ENCODE measurements at places on chromosomes 7 and 10.

- DNase-seq: no peak
Measured at GRCh38 chr10:75978213-75978612, 546.8 kb downstream of the LRMDA start.

GRCh38 chr7:49243521-49243920, 319.2 kb downstream of the CDC14C start:
- DNase-seq: no peak

DNA sequence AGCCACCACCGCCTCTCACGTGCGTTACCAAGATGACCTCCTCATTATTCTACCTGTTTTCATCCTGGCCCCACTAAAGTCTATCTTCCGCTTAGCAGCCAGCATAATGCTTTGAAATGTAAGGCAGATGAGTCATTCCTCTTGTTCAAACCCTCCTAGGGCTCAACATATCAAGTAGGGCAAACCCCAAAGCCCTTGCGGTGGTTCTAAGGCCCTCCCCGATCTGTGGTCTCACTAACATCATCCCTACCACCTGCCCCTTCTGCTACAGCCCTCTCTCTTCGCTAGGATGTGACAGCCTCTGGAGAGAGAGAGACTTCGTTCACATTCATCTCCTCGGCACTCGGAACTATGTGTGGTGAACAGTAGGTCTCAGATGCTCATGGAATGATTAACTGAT, 94.8 kb downstream of the SVIL start:
- DNase-seq: no peak

- no peak for DNase-seq
Measured at GRCh38 chr7:70570029-70570428, 561.9 kb upstream of the GALNT17 start.

DNA sequence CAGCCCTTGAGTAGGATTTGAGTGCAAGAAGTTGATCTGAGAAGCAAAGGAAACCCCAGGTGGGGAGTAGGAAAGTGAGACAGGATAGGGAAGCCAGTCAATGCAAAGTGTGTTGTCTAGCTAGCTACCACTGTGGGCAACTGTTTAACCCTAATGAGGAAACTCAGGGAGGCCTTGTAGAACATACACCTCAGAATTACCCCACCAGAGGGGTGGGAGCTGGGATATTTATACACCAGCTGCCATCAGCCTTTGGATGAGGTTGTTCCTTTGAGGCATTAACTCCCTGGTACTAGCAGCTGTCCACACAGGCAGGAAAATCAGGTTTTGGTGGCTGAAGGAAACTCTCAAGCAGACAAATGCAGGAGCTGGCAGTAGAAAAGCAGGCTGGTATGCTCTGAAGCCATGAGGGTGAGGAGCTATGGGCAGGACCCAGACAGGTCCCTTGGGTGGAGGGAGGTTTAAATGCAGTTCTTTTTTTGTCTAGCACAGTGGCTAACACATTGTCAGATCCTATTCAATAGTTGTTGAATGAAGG, 60.1 kb upstream of the ARID5B start:
- no peak for DNase-seq

DNA sequence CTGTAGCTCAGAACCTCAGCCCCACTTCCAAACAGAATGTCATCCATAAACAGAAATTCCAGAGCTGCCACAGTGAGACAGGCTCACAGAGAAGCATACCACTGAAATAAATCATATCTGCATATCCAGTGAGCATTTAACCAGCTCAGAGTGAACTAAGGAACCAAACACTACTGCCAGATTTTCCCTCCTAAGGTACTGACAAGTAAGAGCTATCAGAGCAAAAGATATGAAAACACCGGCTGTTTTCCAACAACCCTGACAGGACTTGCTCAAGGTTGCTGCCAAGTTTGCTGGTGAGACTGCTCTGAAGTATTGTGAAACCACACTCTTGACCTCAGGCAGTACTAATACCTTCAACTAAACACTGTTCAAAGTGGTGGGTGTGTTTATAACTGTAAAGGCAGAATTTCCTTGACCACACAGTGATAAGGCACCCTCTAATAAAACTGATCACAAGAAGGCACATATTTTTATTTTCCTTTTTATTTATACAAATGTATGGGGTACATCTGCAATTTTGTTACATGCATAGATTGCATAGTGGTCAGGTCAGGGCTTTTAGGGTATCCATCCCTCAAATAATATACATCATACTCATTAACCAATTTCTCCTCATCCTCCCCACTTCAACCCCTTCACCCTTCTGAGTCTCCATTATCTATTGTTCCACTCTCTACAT, 18.3 kb downstream of the SGMS1 start:
- no peak for DNase-seq

- no peak for DNase-seq
Measured at GRCh38 chr10:21681156-21681555, 147.1 kb downstream of the MLLT10 start.

- DNase-seq: no peak
Measured at GRCh38 chr10:28355376-28355775, 52.5 kb upstream of the MPP7 start.

DNA sequence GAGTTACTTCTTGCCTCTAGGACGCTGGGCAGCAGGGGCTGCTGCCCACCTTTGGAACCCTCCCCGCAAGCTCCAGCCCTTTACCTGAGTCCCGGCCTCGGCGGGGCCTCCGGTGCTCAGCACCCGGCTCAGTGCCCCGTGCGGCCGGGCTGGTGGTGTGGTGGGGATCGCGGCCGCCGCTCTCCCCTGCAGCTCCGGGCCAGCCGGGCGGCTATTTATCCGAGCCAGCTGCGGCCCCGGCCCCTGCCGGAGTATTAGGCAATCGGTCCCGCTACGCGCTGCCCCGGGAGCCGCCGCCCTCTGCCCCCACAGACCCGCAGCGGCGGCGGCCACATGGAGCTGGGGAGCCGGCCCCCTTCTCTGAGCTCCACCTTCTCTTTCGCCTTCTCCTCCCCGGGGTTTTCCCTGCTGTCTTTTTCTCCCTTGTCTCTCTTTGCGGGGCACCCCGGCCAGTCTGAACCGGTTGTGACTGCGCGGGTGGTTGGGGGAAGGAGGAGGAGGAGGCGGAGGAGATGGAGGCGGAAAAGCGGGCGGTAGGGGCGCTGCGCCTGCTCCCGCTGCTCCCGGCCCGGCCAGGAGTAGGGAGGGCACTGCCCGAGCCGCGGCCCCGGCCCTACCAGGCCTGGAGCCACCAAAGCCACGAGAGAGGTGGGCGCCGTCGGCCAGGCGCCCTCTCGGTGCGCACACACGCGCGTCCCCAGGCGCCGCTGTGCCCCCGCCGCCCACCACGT, at the start of gene SLC16A9:
TSS of gene SLC16A9 (minus strand) at position 456 of the 731 bp plus-strand sequence. CDS start 25,559 bp downstream, outside the sequence.
- DNase-seq: no peak

GRCh38 chr10:128063736-128064107, 62.5 kb downstream of the MKI67 start:
- no peak for DNase-seq

DNA sequence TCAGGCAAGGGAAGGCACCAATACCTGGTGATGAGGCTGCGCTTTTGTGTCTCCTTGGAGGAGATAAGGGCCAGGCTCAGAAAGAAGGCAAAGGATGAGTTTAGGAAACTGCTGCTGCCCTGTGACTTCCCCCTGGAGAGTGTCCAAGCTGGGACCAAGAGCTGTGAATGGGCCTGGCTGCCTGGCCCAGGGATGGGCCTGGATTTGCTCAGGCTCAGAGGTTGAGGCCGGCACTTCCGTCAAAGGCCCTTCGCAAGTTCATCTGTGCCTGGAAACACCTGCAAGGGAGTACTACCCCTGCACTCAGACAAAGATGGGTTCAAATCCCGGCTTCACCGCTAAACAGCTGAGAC, 50.5 kb upstream of the NANOS1 start:
- no peak for DNase-seq

DNA sequence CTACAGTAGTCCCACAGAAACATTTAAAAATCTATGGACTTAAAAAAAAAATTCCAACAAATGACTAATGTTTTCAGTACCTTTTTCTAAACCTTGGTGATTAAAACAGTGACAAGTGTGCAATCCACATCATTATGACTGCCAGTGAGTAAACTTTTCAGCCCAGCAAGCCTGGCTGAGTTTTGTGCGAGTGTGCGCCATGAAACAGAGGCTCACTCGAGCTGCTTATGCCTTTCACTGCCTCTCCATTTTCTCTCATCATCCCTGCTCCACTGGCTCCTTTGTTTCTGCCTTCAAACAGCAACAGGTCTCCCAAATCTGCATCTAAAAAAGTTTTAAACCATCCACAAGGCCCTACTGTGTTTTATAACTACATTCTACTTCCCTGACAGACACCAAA, 105.8 kb downstream of the USP6NL start:
- no peak for DNase-seq

- DNase-seq: no peak
Measured at GRCh38 chr7:140031364-140031763, 31.4 kb downstream of the PARP12 start.

DNA sequence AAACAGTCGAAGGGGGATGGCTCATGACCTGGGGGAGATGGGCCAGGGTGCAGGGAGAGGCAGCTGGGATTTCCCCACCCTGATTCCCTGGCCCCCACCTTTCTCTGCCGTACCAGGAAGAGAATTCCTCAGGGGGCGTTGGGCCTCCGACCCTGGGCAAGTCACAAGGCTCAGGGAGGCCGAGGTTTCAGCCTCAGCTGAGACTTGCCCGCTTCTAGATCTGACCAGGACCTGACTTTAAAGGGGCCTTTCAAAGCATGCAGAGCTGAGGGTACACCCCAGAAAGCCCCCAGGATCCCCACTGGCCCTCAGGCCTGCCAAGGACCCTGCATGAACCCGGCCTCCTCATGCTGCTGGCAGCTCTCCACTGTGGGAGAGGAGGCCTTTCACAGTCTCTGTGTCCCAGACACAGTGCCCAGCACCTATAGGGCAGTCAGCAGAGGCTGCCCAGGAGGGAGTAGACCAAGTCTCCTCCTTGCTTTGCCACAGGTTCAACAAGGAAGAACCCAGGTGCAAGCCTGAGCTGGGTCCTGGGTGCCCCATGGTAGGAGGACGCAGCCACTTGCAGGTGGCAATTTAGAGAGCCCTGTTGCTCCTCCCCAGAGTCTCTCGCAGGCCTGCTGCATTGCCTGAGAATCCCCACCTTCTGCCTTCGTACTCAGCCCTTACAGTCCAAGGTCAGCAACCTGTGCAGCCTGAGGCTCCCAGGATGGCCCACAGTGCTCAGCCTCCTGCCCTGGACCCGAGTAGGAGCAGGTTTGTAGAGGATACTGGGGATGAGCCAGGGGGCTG, 89.3 kb downstream of the CHST15 start:
- no peak for DNase-seq

- no peak for DNase-seq
Measured at GRCh38 chr10:102613785-102614184, 30.5 kb upstream of the TRIM8 start.

- peak; percentile 8 for DNase-seq
Measured at GRCh38 chr10:86046845-86047460, 319.6 kb downstream of the GRID1 start.

- DNase-seq: no peak
Measured at GRCh38 chr10:127392351-127393235, 156.5 kb upstream of the NPS start.

DNA sequence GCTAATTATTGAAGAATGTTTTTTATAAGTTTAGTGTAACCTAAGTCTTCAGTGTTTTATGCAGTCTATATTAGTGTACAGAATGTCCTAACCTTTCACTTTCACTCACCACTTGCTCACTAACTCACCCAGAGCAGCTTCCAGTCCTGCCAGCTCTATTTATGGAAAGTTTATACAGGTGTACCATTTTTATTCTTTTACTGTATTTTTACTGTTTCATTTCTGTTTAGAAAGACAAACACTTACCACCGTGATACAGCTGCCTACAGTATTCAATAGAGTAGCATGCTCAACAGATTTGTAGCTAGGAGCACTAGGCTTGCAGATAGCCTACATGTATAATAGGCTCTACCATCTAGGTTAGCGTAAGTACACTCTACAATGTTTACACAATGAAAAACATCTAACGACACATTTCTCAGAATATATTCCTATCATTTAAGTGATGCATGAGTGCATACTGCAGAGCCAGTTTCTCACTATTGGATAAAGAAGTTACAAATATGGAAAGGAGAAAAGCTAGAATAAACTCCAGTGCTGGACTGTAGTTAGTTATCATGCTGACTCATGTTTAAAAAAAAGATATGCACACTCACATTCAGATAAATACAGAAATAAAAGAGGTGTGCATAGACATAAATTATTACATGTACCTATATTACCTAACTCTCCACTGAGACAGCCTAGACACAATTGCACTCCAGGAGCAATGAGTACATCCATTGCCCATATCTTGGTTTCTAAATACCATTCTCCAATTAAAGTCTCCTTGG, 30.4 kb downstream of the STEAP1B start:
- no peak for DNase-seq

GRCh38 chr10:37976880-37977203, 395 bp upstream of the ZNF25 start:
- DNase-seq: no peak

- DNase-seq: no peak
Measured at GRCh38 chr7:97015756-97016380, 8.8 kb downstream of the DLX5 start.

DNA sequence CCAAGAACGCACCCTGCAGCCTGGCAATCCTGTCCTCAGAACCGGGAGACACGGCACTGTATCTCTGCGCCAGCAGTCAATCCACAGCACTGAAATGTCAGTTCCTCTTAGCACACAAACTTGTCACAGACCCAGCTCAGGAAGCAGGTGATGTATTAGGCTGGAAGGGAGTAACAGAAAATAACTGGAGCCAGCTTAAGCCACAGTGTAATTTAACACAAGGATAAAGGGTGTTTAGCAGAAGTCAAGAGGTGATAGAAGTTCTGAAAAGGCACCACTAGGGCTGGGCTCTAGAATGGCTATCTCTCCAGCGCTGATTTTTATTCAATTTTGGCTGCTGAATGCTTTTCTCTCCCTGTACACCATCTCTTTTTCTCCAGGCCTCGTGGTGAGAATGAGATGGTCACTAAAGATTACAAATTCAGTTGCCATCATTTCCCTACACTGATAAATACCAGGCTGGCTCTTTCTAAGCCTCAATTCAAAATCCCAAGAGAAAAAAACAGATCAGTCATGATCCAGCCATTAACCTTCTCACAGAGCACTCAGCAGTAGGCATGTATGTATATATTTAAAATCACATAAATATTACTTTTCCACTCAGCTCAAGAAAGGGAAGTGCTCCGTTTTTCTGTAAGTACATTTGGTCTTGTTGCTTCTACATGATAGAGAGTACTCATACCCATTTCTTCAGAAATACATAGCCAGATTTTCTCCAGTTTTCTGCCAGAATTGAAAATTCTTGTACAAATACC, 102.7 kb upstream of the PRSS1 start:
- no peak for DNase-seq

- DNase-seq: no peak
Measured at GRCh38 chr10:53276797-53277196, 504.2 kb upstream of the MBL2 start.

- peak; percentile 75 for DNase-seq
Measured at GRCh38 chr7:774161-775109, 47.4 kb upstream of the PRKAR1B start.

DNA sequence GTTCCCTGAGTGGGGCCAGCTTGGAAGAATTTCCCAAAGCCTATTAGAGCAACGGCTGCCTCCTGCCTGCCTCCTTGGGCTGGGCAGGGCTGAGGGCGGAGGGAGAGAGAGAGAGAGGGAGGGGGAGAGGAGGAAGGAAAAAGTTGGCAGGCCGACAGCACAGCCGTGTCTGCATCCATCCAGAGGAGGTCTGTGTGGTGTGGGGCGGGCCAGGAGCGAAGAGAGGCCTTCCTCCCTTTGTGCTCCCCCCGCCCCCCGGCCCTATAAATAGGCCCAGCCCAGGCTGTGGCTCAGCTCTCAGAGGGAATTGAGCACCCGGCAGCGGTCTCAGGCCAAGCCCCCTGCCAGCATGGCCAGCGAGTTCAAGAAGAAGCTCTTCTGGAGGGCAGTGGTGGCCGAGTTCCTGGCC, at the start of gene AQP1:
TSS of gene AQP1 (plus strand) at position 293 of the 409 bp plus-strand sequence. CDS start at position 350, 57 bp downstream.
- no peak for DNase-seq

- DNase-seq: no peak
Measured at GRCh38 chr7:47449810-47450590, 131.9 kb downstream of the TNS3 start.

Data from CD4-positive, alpha-beta T cell treated with Interleukin-17A for 4 hours (primary cell).